ENCODE measurements at places on chromosomes 11 and 22. TPM values are rescaled to one million over a fixed set of nuclear protein-coding genes. Genes with fewer than 3 reads are reported as not detected.
A peak's percentile ranks its signal among the peaks of the same experiment; 100 is the strongest.

- H3K36me3 ChIP-seq: no peaks in the 10 kb centered on the region
- H3K27ac ChIP-seq: no peak overlapping the region
- H3K4me3 ChIP-seq: no peak overlapping the region
- DNase-seq: no peak
- no peaks in the 10 kb centered on the region for H3K27me3 ChIP-seq
These were observed 353.1 kb downstream of the METTL15 start for GRCh38 chr11:28461338-28461737.

DNA sequence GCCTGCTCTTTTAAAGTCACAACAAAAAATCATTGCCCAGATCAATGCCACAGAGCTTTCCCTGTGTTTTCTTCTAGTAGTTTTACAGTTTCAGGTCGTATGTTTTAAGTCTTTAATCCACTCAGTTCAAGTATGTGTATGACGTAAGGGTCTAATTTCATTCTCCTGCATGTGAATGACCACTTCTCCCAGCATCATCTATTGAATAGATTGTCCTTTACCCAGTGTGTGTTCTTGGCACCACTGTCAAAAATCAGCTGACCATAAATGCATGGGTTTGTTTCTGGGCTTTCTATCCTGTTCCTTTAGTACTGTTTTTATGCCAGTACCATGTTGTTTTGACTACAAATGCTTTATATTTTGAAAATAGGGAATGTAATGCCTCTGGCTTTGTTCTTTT is 28.1 kb downstream of the INTS4 start:
- DNase-seq: no peak
- no peaks in the 10 kb centered on the region for H3K4me1 ChIP-seq
- no peak overlapping the region for H3K27ac ChIP-seq

Gene GLYAT
- total RNA-seq: not detected

Gene FAM181B
- total RNA-seq: 3.7 TPM

Gene CCDC87
- 0.26 TPM for total RNA-seq

- H3K4me3 ChIP-seq: no peak overlapping the region
- H3K27me3 ChIP-seq: no peaks in the 10 kb centered on the region
- no peaks in the 10 kb centered on the region for H3K36me3 ChIP-seq
These were observed 179.2 kb upstream of the ZBED5 start for GRCh38 chr11:11036848-11037732.

Gene TYMP
- 9.1 TPM for total RNA-seq

Gene SCO2
- not detected for total RNA-seq

GRCh38 chr11:1397146-1397861 is 7.6 kb downstream of the BRSK2 start:
- no peak overlapping the region for H3K27ac ChIP-seq
- DNase-seq: no peak
- no peaks in the 10 kb centered on the region for H3K36me3 ChIP-seq
- H3K4me1 ChIP-seq: peaks cover 4% of the 10 kb centered on the region
- H3K27me3 ChIP-seq: no peaks in the 10 kb centered on the region

DNA sequence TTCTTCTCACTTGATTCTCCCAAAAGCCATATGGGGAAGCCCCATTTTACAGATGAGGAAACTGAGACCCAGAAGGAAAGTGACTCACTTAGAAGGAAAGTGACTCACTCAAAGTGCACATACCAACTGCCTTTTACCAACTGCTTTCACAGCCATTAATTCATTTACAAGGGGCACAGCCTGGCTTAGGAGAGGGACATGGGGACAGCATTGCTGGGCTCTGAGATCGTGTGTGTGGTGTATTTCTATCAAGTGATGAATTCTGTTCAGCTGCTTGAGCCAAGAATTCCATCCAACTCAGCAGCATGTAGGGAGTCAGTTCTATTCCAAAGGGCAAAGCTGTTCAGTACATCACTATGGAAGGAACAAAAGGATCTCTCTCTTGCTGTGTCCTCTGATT is 23.5 kb upstream of the PAK1 start:
- no peaks in the 10 kb centered on the region for H3K4me1 ChIP-seq
- H3K27ac ChIP-seq: no peak overlapping the region
- no peaks in the 10 kb centered on the region for H3K27me3 ChIP-seq
- no peak for DNase-seq
- no peak overlapping the region for H3K4me3 ChIP-seq

- H3K27me3 ChIP-seq: no peaks in the 10 kb centered on the region
- H3K4me1 ChIP-seq: no peaks in the 10 kb centered on the region
- no peak overlapping the region for H3K27ac ChIP-seq
- H3K36me3 ChIP-seq: no peaks in the 10 kb centered on the region
These were observed 10.6 kb upstream of the GAB2 start for GRCh38 chr11:78428266-78428636.

- H3K36me3 ChIP-seq: no peaks in the 10 kb centered on the region
- no peak overlapping the region for H3K27ac ChIP-seq
- H3K4me3 ChIP-seq: no peak overlapping the region
- H3K4me1 ChIP-seq: no peaks in the 10 kb centered on the region
- no peaks in the 10 kb centered on the region for H3K27me3 ChIP-seq
These were observed 21.8 kb downstream of the NF2 start for GRCh38 chr22:29625090-29625825.

DNA sequence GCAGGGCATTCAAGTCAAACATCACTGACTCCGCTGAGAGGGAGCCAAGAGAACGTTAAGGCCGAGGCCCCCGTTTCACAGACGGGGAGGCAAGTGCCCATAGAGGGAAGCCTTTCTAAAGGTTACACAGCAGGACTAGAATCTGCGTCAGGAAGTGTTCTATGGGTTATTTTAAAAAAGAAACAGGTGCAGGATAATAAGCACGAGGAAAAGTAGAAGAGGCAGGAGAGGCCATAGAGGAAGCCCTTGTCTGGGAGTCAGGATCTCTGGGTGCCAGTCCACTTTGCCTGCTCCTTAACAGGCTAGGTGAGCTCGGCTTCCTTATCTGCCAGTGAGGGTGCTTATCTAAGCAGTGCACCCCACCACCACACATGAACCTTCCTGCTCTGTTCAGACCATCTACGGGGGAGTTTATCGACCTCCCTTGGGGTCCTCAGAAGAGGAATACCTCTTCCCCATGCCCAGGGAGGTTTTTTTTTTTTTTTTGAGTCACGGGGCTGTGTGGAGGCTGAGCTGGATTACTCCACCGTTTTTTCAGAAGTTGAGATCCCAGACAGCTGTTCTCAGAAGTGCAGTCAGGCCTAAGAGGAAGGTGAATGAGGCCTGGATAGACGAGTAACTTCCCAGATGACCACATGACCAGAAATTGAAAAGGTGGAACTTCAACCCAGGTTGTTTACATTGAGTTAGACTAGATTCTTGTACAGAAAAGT is 1.2 kb upstream of the FCHSD2 start:
- no peaks in the 10 kb centered on the region for H3K27me3 ChIP-seq
- peaks cover 68% of the 10 kb centered on the region for H3K4me1 ChIP-seq
- peak overlapping the region; percentile 95 for H3K4me3 ChIP-seq
- no peak for DNase-seq
- H3K27ac ChIP-seq: peak overlapping the region; percentile 96
- peaks cover 8% of the 10 kb centered on the region for H3K36me3 ChIP-seq

GRCh38 chr11:29124470-29124869 is 892.4 kb downstream of the KCNA4 start:
- no peaks in the 10 kb centered on the region for H3K4me1 ChIP-seq
- H3K27ac ChIP-seq: no peak overlapping the region
- no peaks in the 10 kb centered on the region for H3K27me3 ChIP-seq
- H3K36me3 ChIP-seq: no peaks in the 10 kb centered on the region
- no peak for DNase-seq

DNA sequence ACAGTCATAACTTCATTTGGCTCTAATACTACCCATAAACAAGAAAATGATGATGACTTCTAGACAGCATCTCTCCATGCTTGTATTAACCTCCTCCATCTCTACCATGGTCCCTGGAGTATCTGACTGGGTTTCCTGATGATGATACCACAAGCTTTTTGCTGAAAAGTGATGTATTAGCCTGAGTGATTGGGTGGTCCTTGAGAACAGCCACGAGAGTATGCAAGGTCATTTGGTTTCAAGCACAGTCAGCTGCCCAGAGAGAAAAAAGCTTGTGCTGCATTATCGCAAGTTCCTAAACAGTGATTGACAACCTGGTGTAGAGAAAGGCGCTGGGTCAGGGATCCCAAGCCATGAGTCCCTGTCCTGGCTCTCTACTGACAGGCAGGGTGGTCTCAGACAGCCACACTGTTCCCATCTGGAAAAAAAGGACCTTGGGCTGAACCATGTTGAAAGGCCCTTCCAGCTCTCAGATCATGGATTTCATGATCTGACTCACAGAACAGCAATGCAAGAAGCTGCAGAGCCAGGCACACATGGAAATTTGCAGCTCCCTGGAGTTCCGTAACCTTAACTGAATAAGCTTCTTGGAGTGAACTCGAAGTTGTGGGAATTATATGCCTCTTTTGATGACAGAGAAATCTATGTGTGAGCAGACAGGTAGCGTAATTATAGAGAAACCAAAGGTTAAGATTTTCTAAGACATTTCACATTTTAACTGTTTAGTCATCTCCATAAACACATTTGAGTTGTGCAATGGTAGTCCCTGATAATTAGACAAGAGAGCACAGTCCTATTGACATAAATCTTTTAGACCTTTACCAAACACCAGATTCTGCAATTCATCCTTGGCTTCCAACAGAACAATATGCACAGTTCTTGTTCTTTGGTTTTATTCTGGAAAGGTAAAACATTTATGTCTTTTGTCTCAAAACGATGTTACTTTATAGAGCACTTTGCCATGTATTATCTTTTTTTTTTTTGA is 54.1 kb upstream of the UBASH3B start:
- no peak overlapping the region for H3K4me3 ChIP-seq
- no peaks in the 10 kb centered on the region for H3K36me3 ChIP-seq
- no peak overlapping the region for H3K27ac ChIP-seq
- no peaks in the 10 kb centered on the region for H3K4me1 ChIP-seq
- H3K27me3 ChIP-seq: no peaks in the 10 kb centered on the region
- no peak for DNase-seq

Gene C11orf52
- 8.3 TPM for total RNA-seq

- peak; percentile 88 for DNase-seq
- no peaks in the 10 kb centered on the region for H3K27me3 ChIP-seq
- H3K4me1 ChIP-seq: peaks cover 20% of the 10 kb centered on the region
- H3K27ac ChIP-seq: peak overlapping the region; percentile 40
- H3K36me3 ChIP-seq: no peaks in the 10 kb centered on the region
These were observed 33.0 kb upstream of the SOX10 start for GRCh38 chr22:38017272-38017920.

DNA sequence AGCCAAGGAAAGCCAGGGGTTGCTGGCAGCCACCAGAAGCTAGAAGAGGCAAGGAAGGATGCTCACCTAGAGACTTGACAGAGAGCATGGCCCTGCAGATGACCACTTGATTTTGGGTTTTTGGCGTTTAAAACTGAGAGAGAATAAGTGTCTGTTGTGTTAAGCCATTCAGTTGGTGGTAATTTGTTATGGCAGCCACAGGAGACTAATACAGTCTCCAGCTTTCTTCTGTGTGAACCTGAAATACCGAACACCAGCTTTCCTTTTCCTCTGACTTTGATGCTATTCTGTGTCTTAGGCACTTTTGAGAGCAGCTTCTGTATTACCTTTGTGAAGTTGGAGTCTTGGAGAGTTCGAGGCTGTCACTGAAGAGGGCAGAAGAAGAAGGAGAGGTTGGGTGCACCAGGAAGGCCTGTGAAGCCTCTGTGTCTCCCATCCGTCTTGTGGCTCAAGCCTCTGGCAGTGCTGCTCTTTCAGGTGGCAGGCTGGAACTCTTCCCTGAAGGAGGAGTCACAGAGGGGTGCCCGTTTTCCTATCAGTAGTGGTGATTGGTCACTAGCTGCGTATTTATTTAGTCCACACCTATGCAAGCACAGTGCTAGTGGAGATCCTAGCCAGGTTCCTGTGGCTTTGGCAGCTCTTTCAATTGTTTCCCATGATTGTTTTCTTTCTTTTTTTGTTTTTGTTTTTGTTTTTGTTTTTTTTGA is 2.5 kb downstream of the TBC1D22A start:
- H3K4me3 ChIP-seq: no peak overlapping the region
- DNase-seq: no peak
- H3K4me1 ChIP-seq: no peaks in the 10 kb centered on the region

- no peaks in the 10 kb centered on the region for H3K36me3 ChIP-seq
- no peaks in the 10 kb centered on the region for H3K27me3 ChIP-seq
- no peak for DNase-seq
- H3K4me3 ChIP-seq: no peak overlapping the region
These were observed 69.8 kb downstream of the TRIM29 start for GRCh38 chr11:120068114-120068573.

Gene KCTD14
- 0.59 TPM for total RNA-seq

- no peak for DNase-seq
- H3K4me3 ChIP-seq: no peak overlapping the region
- H3K27ac ChIP-seq: no peak overlapping the region
- no peaks in the 10 kb centered on the region for H3K36me3 ChIP-seq
- H3K27me3 ChIP-seq: no peaks in the 10 kb centered on the region
These were observed 87.2 kb downstream of the LARGE2 start for GRCh38 chr11:46009647-46010046.

DNA sequence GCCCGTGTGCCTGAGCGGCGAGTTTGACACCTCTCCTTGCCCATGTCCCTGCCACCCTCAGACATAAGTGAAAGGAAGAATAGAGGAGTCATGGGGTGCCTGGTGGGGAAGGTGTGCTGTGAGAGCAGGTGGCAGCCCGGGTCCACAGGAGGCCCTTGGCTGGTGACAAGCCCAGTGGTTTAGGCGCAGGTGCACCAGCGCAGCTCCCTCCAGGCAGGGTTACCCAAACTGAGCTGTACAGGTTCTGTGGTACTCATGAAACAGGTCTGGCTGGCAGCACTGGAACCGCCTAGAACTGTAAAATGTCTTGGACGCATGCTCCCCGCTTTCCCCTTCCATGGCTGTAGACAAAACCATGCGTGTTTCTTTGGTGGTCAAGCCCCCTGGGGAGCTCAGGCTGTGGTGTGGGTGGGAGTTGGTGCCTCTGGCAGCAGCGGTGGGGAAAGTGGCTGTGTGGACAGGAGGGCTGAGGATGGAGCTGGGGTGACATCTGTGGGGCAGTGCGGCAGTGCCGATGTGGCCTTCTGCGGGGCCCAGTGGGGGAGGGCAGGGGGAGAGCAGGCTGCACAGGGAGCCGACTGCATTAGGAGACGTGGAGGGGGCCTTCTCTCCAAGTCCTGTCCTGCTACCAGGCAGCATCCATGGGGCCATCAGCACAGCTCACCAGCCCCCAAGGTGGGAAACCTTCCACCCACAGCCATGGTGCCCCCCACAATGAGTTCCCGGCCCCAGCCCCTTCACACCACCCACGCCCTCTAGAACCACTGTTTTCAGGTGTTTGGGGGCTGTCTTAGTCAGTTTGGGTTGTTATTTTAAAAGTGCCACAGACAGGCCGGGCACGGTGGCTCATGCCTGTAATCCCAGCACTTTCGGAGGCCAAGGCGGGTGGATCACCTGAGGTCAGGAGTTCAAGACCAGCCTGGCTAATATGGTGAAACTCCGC is 5.6 kb upstream of the GTSE1 start:
- H3K4me3 ChIP-seq: no peak overlapping the region
- DNase-seq: no peak
- H3K27me3 ChIP-seq: no peaks in the 10 kb centered on the region
- H3K27ac ChIP-seq: peak overlapping the region; percentile 84
- H3K36me3 ChIP-seq: peaks cover 40% of the 10 kb centered on the region
- no peaks in the 10 kb centered on the region for H3K4me1 ChIP-seq

DNA sequence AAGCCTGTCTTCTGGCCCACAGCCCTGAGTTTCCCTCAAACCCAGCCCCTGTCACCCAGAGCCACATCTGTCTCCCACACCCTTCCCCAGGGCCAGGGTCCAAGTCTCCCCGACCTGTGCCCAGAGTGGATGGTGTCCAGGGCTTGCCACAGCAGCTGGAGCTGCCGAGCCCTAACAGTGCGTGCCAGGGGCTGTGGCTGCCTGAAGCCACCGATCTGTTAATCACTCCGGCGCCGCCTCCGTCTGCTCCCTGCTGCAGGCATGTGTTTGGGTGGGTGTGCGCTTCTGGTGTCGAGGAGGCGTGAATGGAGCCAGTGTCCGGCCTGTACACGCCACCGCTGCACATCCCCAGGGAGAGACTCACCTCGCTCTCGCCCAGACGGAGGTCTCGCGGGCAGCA is 26.1 kb downstream of the SHISAL1 start:
- no peak overlapping the region for H3K27ac ChIP-seq
- no peak overlapping the region for H3K4me3 ChIP-seq
- DNase-seq: no peak
- H3K27me3 ChIP-seq: no peaks in the 10 kb centered on the region
